Effector memory CD8-positive, alpha-beta T cell (primary cell): ENCODE measurements at places on chromosomes 16 and 17.
A peak's percentile ranks its signal among the peaks of the same experiment; 100 is the strongest.

DNA sequence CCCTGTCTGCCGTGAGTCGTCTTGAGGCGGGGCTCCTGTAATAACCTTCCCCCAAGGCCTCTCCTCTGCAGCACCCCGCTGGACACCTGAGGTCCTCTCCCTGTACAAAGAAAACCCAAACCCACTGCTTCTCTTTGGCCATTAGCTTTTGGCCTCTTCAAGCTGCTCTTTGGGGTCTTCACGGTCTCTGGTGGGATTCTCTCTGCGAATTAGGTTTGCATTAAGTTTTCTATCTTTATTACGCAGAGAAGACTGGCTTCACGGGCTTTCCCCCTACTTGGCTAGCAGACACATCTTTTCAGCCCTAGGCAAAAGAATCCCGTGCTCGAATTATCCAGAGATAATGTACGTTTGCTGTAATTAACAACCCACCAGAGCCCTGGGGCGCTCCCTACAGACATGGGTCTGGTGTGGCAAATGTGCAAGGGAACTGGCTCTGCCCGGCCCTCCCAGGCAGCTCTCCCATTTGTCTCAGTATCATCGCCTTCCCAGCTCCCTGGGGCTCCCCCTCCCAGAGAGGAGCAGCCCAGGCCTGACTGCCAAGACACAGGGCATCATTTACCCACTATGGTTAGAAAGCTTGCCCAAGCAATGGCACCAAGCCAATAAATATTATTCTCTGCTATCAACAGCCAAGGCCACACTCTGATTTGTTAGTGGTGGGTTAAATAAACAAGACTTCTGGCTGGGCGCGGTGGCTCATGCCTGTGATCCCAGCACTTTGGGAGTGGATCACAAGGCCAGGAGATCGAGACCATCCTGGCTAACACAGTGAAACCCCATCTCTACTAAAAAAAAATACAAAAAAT lies 24.7 kb upstream of the KLHDC4 start:
- no peak for DNase-seq

GRCh38 chr17:41464682-41465081 lies 2.5 kb downstream of the KRT32 start:
- DNase-seq = no peak

DNA sequence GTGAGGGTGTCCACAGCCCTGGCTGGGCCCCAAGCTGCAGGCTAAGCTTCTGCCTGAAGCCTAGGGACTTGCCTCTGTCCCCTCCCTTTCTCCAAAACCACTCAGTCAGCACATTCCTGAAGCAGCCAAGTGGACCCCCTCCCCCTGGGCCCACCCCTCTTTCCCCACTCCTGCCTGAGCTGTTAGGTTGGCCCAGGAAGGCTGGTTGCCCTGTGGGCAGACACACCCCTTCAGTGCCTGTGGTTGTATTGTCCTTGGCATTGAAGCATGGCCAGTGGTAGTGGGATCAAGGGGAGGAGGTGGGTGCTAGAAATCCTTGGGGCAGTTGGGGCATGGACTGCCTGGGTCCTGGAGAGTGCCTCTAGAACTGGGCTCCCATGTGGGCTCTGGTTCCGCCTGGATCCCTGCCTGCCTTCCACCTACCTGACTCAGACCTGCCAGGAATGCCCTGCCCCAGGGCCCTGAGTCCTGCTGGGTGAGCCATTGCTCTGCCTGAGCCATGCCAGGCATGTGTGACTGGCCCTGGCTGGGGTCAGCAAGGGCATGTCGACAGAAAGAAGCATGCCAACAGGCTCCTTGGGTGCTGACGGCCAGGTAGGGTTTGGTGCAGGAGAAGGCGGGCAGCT lies 2.1 kb downstream of the TRAF4 start:
- DNase-seq = no peak

GRCh38 chr17:45016237-45016636 lies 35.2 kb downstream of the DCAKD start:
- no peak for DNase-seq

- no peak for DNase-seq
Measured at GRCh38 chr16:25798065-25798464, 106.3 kb downstream of the HS3ST4 start.

DNA sequence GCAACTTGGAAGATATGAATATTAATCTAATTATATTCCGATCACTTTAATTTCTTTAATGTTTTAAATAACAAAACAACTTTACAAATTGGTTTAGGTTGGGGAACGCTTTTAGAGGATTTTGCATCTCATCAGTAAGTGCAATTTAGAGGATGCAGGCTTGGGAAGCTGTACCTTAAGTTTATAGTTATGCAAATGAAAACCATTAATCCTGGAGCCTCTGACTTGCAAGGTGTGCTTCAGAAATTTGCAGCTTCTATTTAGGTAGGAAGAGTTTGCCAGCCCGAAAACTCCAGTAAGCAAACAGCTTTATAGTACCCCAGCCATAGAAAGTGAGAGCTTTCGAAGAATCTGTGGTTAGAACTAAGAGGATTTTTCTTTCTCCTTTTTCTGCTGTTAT lies 547.0 kb downstream of the MAF start:
- DNase-seq = no peak

GRCh38 chr17:3710951-3711383 lies 12.7 kb upstream of the HASPIN start:
- DNase-seq = peak; percentile 65

DNA sequence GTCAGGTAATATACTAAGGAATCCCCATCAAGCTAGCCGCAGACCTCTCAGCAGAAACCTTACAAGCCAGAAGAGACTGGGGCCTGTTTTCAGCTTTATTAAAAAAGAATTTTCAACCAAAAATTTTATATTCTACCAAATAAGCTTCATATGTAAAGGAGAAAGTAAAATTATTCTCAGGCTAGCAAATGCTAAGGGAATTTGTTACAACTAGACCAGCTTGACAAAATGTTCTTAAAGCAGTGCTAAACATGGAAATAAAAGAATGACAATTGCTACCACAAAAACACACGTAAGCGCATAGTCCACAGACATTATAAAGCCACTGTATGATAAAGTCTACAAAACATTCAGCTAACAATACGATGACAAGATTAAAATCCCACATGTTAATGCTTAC lies 449.4 kb upstream of the MON1B start:
- no peak for DNase-seq

DNA sequence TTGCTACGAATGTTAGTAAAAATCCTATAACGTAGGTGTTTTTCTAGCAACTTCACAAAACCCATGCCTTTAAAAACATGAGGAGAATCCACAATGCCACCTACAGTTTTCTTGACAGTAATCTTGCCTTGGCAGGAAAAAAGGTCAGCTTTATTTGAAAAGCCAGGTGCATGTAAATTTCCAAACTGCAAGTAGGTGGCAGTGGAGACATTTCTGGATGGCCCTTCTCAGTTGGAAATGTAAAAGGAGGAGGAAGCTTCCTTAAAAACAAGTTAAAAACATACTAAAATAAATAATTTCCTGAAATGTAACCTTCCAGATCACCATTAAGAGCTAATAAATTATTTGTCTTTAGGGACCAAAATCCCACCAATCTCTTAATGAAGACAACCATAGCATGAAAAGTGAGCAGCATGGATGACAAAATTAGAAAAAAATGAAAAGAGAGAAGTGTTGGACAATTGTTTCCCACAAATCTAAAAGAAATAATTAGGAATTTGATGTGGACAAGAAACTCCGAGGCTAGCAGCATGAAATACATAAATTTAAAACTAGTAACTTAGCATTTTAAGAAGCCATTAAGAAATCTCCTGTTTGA lies 152.2 kb downstream of the SNX11 start:
- no peak for DNase-seq

- no peak for DNase-seq
Measured at GRCh38 chr17:82926716-82927115, 86.9 kb upstream of the ZNF750 start.

- peak; percentile 2 for DNase-seq
Measured at GRCh38 chr16:15509593-15510535, 75.5 kb downstream of the BMERB1 start.

- DNase-seq = no peak
Measured at GRCh38 chr16:50835358-50836060, 93.6 kb downstream of the CYLD start.

DNA sequence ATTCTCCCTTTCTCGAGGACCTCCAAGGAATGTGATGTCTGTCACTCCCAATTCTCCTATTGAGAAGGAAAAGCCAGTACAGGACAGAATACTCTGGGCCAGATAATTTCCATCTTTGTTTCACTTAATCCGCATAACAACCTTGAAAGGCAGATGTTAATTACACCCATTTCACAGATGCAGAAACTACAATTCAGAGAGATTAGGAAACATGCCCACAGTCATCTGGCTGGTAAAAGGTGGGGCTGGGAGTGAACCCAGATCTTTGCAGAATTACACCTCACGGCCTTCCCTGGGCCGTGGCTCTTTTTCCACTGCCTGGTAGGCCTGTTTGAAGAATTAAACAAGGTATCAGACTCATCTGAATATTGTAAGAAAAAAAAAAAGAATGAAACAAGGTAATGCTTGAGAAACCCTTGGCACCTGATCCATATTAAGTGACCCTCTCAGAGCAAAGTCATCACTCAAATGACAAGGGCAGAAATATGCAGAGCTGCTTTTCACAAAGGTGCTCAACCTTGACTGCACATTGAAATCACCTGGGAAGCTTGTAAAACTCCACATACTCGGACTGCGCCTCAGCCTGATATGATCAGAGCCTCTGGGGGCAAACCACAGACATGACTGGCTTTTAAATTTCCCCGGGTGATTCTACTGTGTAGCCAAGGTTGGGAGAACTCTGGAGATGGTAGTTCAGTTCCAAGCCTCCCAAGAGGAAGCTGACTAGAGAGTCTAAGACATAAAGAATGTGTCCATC lies 16.6 kb upstream of the G6PC1 start:
- no peak for DNase-seq

- no peak for DNase-seq
Measured at GRCh38 chr17:38510421-38511149, 82.3 kb downstream of the ARHGAP23 start.

- DNase-seq = no peak
Measured at GRCh38 chr17:10652984-10653659, 4.0 kb downstream of the MYH3 start.

GRCh38 chr17:49069585-49070273 lies 62.8 kb upstream of the B4GALNT2 start:
- DNase-seq = no peak

GRCh38 chr17:76268991-76269981 lies 4.1 kb downstream of the UBALD2 start:
- DNase-seq = no peak

DNA sequence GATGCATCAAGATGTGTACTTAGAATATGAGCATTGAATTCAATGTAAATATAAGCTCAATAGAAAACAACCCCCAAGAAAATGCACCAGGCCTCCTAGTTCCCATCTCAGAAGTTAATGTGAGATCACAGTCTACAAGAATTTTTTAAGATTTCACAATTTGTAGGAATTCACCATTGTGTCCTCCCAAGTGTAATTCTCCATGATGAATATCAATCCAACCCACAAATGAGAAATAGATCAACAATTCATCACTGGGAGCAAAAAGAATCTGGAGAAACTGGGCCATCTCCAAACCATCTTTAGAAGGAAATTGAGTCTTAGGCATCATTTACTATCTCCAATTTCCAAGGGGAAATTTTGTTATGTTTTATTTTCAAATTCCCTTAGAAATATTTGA lies 310.5 kb upstream of the GOT2 start:
- no peak for DNase-seq

DNA sequence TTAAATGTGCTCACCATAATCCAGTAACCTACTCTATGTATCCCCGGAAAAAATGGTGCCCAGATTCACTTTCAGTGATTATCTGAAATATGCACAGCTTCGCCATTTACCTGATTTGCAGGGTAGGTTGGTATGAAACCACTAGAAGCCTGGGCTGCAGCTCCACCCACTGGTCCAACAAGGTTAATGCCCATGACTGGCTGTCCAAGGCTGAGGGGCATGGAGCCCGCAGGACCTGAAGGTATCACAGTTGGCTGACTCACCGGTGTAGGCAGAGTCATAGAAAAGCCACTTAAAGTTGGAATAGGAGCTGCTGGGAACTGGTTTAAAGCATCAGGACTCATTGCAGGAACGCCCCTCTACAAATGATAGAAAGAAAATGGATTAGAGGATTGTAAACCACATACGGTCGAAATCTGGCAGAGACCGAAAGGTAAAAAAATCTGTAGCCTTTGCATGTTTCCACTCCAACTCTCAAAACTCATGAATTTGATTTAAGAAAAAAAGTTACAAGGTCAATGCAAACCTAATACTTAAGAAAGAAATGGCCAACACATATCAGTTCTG lies 38.6 kb downstream of the SYNRG start:
- no peak for DNase-seq

DNA sequence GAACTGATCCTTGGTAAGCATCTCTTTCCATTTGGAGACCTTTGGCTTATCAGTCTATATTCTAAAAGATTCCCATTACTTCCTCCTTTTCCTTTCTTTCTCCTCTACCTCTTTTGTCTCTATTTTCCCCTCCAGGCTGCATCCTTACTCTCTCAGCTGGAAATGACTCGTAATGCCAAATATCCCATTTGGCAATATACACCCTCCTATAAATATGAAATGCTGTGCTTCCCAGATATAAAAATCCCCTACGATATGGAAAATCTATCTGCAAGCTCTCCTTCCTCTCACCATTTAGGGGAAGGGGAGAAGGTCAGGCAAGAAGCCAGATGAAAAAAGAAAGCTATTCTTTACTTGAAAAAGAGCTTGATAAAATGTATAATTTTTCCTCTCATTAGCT lies 39.9 kb downstream of the XPO6 start:
- DNase-seq = no peak

GRCh38 chr16:59013930-59014329 lies 279.8 kb upstream of the GOT2 start:
- DNase-seq = no peak

GRCh38 chr16:48969611-48970010 lies 312.0 kb downstream of the CBLN1 start:
- DNase-seq = no peak

DNA sequence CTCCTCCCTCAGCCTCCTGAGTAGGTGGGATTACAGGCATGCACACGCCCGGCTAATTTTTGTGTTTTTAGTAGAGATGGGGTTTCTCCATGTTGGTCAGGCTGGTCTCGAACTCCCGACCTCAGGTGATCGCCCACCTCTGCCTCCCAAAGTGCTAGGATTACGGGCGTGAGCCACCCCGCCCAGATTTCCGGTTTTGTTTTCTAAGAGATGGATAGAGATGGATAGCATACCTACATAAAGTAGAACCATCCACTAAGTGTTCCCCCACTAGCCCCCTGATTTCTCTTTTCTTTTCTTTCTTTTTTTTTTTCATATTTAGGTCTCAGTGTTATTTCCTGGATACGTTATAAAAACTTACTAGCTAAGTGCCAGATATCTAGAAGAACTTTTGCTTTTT lies 2.0 kb downstream of the WSB1 start:
- no peak for DNase-seq

DNA sequence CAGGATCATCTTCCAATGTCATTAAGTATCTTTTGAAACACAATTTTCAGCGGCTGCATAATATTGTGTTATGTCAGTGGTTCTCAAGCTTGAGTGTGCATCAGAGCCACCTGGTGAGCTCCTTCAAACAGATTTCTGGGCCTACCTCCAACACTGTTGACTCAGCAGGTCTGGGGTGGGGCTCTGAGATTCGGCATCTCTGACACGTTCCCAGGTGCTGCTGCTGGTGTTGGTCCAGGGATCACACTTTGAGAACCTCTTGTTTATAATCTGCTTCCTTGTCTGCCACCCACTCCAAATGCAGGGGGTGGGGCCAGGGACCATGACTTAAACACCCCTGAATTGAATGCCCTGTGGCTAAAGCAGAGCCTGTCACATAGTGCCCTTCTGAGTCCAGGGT lies 73.8 kb upstream of the HNF1B start:
- no peak for DNase-seq

GRCh38 chr16:57125376-57125775 lies 33.0 kb downstream of the CPNE2 start:
- no peak for DNase-seq
